ENCODE measurements at places on chromosomes 7 and 10.

DNA sequence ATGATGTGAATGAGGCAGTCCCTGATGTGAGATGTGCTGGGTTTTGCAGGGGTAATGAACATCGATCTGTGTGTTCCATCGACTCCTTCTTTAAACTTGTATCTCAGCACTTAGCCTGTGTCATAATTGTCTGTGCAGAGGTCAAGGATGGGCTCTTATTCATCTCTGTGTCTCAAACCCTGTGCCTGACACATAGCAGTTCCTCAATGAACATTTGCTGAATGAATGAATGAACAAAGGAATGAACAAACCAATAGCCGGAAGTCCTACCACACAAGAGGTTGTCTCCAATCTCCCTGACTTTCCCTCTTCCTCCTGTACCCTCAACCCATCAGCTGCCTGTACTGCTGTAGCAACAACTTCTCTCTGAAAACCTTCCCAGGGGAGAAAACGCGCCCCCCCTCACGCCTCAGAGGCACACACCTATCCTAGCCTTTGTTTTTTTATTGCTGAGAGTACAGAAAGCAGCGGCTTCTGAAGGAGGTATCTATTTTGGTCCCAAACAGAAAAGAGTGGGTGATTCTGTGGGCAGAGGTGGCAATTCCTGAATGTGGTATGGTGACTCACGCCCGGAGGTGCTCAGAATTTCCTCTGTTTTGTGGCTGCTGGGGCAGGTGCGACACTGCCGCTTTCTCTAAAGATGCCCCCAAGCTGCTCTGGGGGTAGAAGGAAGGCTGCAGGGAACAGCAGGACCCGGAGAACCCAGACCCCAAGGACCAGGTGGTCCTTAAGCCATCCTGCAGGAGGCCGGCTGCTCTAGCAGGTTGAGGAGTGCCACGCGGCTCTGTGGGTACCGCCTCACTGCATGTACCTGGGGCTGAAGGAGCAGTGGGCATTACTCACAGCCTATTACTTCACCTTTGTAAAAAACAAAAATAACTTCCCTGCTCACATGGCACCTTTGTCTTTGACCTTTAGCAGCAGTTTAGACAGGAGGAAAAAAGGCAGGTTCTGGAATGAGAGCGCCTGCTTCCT lies 9.6 kb downstream of the IL2RA start:
- peak; percentile 66 for DNase-seq

- DNase-seq, result no peak
These were observed 1.5 kb downstream of the GSDME start for GRCh38 chr7:24755541-24756407.

DNA sequence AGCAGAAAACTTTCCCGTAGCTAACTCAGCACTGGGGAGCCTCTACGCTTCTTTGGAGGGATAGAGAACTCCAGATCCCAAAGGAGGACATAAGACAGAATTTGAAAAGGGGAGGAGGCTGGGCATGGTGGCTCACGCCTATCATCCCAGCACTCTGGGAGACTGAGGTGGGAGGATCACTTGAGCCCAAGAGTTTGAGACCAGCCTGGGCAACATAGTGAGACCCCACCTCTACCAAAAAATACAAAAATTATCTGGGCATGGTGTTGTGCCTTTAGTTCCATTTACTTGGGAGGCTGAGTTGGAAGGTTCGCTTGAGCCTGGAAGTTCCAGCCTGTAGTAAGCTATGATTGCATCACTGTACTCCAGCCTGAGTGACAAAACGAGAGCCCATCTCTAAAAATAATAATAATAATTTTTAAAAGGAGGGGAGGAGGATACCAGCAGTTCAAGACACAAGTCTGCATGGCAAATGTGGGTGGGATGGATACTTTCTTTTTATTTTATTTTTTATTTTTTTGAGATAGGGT lies 165.9 kb upstream of the SH2B2 start:
- DNase-seq, result no peak

DNA sequence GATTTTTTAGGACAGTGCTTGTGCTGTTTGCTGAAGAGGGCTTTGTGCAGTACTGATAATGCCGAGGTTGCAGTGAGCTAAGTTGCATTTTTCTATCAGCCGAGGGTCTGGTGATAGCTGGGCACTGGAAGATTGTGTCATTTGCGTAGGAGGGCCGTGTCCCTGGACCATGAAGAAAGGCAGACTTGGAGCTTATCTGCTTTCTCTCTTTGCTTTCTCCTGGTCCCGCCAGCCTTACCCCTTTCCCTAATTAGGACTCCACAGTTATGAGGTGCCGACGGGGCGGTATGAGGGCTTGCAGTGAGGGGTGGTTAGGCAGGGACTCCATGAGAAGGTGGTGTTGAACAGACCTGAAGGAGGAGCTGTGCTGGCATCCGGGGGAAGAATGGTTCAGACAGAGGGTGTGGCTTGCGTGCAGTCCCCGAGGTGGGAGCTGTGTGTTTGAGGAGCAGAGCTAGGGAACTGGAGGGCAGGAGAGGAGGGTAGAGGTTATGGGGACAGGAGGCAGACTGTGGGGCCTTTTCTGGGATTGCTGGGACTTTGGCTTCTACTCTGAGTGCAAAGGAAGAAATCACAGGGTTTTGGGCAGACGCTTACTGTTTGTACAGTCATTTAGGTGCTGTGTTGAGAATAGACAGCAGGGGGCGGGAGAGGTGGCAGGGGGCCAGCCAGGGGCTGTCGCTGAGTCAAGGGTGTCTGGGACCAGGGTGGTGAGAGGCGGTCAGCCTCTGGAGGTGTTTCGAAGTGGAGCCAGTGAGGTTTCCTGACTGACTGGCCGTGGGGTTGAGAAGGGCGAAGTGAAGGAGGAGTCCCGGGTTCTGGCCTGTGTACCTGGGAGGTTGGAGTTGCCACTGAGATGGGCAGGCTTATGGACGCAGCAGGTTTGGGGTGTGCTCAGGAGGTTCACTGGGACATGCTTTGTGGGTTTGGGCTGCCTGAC lies 43.4 kb downstream of the PRF1 start:
- peak; percentile 39 for DNase-seq

Measured in T follicular helper cell (primary cell).